ENCODE measurements at places on chromosomes 1 and 21. TPM values are rescaled to one million over a fixed set of nuclear protein-coding genes. Genes with fewer than 3 reads are reported as not detected.

- DNase-seq: no peak
These were observed 2.7 kb downstream of the LCE1F start for GRCh38 chr1:152777510-152778137.

DNA sequence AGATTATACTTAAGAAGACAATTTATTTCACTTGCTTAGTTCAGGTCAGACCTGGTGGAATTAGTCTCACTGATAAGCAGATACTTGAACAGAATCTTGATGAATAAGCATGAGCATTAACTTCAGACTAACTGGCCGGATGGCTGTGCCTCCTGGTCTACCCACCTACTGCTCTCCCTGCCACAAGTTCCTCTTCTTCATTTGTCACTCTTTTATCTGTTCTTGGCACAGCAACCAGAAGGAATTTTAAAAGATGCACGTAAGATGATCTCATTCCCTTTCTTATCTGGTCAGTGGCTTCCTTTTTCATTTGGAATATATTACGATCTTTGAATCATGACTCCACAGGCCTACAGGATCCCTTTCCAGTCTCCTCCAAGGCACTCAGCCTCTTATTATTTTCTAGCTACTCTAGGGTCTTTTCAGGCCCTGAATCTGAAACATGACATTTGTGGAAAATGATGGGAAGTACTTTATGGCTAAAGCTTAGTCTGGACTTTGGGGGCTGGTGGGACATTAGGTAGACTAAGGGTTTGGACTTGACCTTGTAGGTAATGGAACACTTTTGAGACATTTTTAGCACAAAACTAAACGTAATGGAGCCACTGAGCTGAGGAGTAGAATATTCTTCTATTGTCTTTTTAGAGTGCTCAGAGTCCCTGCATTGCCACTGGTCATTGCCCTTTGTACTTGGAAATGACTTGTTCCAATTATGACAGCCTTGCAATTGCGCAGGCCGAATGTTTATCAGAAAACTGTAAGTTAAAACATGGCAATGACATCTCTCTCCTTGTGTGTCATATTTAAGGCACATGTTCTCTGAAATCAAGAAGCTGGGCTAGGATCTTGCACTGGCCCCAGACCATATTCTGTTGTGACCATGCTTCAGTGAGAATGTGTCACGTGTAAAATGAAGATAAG, 16.0 kb downstream of the ST6GALNAC3 start:
- no peak for DNase-seq

DNA sequence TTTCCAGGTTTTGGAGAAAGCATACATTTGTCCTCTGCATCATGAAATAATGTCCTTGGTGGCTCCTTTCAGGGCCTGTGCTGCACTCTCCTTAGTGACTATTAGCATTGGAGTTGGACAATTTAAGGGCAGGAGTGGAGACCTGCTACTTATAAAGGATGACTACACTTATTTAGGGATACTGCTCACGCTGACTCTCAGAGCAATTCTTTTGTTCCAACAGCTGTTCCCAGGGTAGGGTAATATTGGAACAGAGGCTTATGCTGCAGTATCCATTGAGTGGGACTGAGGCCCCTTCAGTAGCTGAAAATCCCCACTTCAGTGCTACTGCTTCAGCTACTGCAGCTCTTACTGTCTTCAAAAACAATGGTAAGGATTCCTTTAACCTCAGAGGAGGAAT, 84.6 kb downstream of the GPR88 start:
- DNase-seq: no peak

Gene PANK4
- 27.0 TPM for total RNA-seq

- DNase-seq: no peak
These were observed 291.5 kb downstream of the AKT3 start for GRCh38 chr1:243558576-243558975.

GRCh38 chr1:74197255-74197654, 721 bp downstream of the LRRIQ3 start:
- DNase-seq: no peak

GRCh38 chr1:3078430-3078861, 9.4 kb downstream of the PRDM16 start:
- no peak for DNase-seq

- no peak for DNase-seq
These were observed 5.2 kb upstream of the SH2D2A start for GRCh38 chr1:156821801-156822200.

Gene CD101
- total RNA-seq: 0.59 TPM

GRCh38 chr21:42708107-42708506, 54.7 kb downstream of the PDE9A start:
- DNase-seq: no peak

Gene TMEM234
- total RNA-seq: 31.7 TPM

Gene OR6N1
- not detected for total RNA-seq

- no peak for DNase-seq
These were observed 27.4 kb downstream of the CHML start for GRCh38 chr1:241612533-241613477.

Data from prostate gland (tissue), 2 donors.